NCI-H1930 (cell line): ENCODE measurements at places on chromosomes 1 and 21.

DNA sequence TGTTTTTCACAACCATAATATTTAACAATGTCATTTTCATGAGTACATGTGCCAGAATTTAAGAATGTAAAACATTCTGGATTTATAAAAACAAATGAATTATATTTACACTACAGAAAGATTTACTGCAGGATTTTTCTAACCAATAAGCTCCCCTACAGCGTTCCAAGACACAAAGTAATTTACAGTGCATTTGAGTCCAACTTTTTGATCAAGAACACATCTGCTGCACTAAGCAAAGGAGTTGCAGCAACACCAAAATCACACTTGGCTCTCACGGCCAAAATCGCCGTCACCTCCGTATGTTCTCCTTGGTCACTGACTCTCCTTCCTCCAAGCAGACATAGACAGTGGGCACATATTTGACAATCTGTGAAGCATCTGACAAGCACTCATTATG lies 7.7 kb downstream of the VPS26C start:
- no peak for DNase-seq

- no peak for DNase-seq
Observed at GRCh38 chr1:102586022-102586421, 522.3 kb downstream of the COL11A1 start.

- no peak for DNase-seq
Observed at GRCh38 chr1:183597656-183598347, 7.5 kb upstream of the NCF2 start.

DNA sequence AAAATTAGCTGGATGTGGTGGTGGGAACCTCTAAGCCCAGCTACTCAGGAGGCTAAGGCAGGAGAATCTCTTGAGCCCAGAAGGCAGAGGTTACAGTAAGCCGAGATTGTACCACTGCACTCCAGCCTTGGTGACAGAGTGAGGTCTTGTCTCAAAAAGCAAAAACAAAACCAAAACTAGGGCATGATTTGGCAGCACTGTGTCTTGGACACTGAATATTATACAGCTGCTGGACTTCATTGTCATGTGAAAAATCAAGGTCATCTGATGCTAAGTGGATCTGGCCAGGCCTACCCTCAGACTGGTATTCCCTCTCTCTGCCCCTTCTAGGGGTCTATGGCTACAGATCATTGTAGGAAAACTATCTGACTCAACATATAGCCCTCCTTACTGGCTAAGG lies 55.2 kb upstream of the MRPS6 start:
- no peak for DNase-seq

DNA sequence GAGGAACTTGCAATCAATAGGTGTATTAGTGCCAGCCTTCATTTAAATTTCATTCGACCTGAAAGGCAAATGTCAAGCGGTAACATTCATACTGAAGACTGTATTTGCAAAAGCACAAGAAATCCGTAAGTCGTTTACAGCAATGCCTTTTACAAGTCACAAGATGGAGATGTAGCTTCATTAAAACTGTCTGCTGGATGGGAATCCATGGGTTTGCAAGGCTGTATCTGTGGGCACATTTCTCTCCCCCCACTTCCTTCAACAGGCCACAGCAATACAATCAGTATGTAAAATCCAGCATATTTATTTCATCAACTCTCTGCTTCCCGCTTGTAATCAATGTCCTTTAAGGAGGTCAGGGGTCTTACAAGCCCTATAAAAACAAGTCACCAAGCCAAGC lies 147.1 kb downstream of the SLC45A1 start:
- DNase-seq: no peak

DNA sequence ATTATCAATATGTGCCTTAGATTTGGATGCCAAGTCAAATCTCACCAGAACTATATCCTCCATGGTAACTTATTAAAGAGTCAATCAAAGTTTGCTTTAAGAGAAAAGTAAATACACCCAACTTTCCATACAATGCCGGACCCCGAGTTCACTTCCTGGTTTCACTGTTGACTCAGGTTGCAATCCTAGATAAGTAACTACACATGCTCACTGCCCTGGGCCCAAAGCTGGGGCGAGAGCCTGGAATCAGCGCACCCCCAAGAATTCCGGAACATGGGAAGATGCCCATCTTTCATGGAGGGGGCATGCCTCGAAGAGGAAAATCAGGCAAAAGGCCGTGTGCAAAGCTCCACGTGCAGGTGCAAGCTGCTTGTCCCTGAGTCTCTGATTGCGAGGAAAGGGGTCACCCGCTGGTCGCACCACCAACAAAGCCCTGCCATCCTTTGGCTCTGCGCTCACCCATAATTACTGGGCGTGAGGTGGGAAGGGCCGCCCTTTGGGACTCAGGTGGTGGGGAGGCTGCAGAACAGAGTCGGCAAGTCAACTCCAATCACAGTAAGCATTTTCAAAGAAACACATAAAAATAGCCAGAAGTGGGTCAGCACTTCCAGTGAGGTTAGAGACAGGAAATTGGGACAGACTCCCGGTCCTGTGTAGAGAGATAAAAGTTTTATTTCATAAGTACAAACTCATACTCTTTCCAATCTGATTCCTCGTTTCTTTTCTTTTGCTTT lies 167.7 kb downstream of the TOMM20 start:
- DNase-seq: no peak

DNA sequence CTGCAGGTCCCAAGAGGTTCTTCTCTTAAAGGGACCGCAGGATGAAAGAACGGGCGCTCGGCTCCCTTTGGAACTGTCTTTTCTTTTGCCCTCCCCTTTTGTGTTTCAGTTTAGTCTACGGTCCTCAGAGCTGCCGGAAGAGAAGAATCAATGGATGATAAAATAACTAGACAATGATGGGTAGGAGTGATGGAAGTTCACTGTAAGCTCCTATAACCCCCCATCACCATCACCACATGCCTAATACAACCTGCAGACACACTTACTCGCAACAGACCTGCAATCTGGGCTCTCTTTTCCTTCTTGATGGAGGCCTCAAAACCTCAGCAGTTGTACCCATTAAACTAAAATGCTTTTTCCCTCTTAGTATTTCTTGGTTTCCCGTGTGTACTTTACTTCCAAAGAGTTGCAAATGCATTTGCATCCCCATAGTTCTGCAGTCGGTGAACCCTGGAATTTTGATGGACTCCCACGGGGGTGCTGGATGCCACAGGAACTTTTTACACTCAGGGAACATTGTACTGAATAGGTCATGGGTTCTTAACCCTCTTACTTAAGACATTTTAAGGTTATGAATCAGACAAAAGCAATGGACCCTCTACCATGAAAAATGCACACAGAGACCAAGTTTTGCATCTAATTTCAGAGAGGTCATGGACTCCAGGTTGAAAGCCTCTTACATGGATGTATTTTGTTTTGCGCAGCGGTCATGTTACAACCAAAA lies 633 bp upstream of the RFX5 start:
- DNase-seq: no peak

DNA sequence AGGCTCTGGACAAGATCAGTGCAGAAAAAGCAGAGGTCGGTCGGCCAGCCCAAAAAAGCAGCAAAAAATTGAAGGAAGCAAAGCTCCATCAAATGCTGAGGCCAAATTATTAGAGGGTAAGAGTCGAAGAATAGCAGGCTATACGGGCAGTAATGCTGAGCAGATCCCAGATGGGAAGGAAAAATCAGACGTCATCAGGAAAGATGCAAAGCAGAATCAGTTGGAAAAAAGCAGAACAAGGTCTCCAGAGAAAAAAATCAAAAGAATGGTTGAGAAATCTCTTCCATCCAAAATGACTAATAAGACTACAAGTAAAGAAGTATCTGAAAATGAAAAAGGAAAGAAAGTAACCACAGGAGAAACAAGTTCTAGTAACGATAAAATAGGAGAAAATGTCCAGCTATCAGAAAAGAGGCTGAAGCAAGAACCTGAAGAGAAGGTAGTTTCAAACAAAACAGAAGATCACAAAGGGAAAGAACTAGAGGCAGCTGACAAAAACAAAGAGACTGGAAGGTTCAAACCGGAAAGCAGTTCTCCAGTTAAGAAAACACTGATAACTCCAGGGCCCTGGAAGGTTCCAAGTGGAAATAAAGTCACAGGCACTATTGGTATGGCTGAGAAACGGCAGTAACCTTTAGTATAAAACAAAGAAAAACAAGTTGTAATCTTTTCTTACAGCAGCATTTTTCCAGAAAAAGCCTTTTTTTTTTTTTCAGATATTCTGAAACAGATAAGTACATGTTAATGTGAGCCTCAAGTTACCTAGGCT lies 75.7 kb downstream of the PHTF1 start:
- DNase-seq: no peak

- no peak for DNase-seq
Observed at GRCh38 chr1:242081446-242081845, 82.5 kb upstream of the MAP1LC3C start.

GRCh38 chr1:94725566-94725965 lies 94.6 kb upstream of the SLC44A3 start:
- no peak for DNase-seq

DNA sequence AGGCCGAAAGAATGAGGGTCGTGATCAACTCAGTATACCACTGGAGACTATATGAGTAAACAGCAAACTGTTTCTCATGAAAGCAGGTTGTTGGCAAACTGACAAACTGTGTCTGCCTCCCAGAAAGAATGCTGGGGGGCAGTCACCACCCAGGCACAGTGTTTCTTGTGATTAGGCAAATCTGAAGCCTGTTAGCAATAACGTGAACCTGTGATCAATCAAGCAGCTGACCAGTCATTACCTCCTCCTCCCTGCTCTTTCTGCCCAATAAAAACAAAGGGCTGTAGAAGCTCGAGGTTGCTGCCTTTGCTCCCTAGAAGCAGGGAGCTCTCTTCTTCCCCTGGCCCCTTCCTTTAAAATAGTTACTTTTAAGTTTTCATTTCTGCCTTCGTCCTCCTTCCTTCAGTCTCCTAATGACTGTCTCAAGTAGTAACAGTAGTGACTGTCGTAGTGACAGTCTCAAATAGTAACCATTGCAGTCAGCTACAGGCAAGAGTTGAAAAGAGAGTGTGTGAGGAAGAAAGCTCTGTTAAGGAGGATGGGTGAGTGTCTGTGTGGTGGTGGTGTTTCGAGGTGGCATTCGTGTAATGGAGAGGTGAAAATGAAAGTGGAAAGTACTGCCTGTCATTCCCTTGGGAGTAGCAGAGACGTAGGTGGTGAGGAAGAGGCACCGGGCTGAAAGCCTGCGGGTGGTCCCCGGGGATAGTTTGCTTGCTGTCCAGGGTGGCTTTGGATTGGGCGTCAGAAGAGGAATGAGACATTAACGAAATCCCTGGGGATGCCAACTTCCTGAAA lies 14.5 kb downstream of the HHAT start:
- DNase-seq: no peak

GRCh38 chr1:26237230-26237966 lies 3.4 kb downstream of the CEP85 start:
- DNase-seq: no peak

DNA sequence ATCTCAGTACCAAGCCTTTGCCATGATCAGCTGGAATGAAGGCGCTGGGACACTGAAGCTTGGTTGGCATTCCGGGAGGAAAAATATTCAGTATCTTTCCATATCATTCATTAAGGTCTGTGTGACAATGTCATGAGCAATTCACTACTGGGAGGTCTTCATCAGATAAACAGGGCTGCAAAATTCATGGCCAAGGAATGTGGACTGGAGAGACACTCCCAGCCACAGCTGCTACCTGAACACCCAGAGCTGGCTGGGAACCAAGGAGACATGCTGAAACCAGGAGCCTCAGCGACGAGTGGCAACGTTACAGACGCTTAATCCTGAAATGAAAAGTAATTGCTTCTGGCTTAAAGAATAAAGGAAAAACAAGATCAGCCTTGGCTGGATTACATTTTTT lies 30.6 kb upstream of the DDAH1 start:
- no peak for DNase-seq

- DNase-seq: no peak
Observed at GRCh38 chr1:68181165-68181556, 51.2 kb downstream of the WLS start.

- DNase-seq: no peak
Observed at GRCh38 chr21:33206771-33207281, 22.9 kb upstream of the IFNAR2 start.

GRCh38 chr1:51753969-51754368 lies 124.6 kb downstream of the NRDC start:
- DNase-seq: no peak

- DNase-seq: no peak
Observed at GRCh38 chr1:47186267-47187185, 3.3 kb downstream of the PDZK1IP1 start.

- DNase-seq: no peak
Observed at GRCh38 chr21:32920474-32920873, 105.3 kb upstream of the OLIG2 start.

DNA sequence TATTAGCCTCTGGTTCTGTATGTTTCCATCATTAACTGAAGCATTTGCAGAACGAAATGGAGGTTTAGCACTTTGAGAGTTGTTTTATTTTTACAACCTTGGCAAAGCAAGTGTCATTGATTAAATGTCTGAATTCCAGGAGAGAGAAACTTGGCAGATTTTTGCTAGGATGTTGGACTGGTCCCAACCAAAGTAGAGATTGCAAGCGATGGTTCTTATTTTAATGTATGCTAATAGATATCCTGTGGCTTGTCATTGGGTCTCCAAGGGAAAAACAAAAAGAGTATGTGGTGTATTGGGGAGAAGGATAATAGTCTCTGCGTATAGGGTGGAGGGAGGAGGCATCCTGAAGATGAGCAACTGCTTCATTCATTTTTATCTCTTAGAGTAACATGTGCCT lies 457.2 kb upstream of the RUNX1 start:
- no peak for DNase-seq

DNA sequence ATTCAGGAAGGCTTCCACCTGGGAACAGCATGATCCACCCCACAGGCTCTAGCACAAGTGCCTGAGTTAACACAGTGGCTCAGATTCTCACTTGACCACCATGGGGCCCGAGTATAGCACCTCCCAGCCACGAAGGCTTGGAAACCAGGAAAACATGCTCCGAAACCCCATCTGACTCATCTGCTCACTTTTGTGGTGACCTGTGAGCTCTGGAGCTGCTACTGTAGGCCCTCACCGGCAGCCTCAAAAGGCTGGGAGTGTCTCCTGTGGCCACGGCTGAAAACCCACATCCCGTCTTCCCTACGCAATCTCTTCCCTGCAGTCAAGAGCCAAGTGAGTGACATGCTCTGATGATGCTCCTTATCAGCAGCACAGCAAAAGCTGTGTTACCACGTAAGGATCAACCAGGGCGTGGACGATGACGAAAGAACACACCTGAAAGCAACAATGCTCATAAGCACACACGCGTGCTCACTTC lies 81.4 kb downstream of the TGFBR3 start:
- DNase-seq: no peak

DNA sequence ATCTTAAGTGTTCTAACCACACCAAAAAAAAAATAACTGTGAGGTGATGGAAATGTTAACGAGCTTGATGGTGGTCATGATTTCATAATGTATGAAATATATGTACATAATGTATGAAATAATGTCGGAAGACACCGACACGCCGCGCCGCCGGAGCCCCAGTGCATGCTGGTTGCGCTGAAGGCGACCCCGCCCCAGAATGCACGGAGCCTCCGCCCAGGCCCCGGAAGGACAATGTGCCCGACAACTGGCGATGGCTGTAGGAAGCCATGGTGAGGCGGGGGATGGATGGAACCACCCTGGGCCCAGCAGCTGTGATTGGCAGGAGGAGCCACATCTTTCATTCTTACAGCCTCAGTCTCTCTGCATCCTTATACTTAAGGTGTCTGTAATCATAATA lies 7.4 kb downstream of the OR2T10 start:
- DNase-seq: no peak

GRCh38 chr1:247857985-247858619 lies 1.1 kb downstream of the TRIM58 start:
- DNase-seq: no peak
